GM12891 (cell line): ENCODE measurements at places on chromosomes 1 and 21.

- DNase-seq, result no peak
These were observed 53.6 kb downstream of the GLUL start for GRCh38 chr1:182337736-182338571.

GRCh38 chr21:31382060-31382459 is 38.0 kb upstream of the TIAM1 start:
- DNase-seq, result no peak

GRCh38 chr1:48966583-48966982 is 189.9 kb upstream of the BEND5 start:
- no peak for DNase-seq

DNA sequence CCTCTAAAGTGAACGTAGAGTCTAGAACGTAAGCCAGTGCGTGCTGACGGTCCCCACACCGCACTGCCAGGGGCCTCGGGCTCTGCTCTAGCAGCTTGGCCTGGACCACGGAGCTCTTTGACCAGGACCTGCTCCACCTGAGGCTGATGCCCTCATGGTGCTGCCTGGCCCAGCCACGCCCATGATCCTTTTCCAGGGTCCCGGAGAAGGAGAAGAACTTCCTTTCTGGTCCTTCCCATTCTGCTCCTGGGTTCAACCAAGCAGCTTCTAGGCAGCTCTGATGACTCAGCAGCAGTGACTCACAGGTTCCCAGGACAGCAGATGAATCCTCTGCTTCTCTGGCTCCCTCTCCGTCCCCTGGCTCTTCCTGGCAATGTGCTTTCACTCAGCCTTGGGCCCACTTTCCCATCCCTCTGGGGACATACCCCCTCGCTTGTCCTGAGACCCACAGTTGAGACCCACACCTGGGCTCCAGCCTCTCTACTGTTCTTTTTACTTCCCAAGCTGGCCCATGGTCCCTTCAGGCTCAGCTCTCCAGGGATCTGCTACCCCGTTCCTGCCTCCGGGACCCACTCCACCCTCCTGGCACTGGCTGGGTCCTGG is 246.3 kb upstream of the RAB4A start:
- no peak for DNase-seq

- no peak for DNase-seq
These were observed 154.8 kb upstream of the GRIK3 start for GRCh38 chr1:37189111-37189510.

DNA sequence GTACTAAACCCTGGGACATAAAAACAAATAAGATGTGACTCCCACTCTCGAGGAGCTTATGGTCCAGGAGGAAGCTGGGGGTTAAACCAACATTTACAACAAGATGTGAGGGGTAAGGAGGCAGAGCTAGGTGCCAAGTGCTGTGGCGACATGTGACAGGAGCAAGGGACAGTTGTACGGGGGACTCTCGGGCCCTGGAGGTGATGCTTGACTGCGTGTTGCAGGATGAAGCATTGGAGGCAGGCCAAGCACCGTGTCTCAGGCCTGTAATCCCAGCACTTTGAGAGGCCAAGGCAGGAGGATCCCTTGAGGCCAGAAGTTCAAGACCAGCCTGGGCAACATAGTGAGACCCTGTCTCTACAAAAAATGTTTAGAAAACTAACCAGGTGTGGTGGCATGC is 36.8 kb downstream of the ATP5PO start:
- no peak for DNase-seq

DNA sequence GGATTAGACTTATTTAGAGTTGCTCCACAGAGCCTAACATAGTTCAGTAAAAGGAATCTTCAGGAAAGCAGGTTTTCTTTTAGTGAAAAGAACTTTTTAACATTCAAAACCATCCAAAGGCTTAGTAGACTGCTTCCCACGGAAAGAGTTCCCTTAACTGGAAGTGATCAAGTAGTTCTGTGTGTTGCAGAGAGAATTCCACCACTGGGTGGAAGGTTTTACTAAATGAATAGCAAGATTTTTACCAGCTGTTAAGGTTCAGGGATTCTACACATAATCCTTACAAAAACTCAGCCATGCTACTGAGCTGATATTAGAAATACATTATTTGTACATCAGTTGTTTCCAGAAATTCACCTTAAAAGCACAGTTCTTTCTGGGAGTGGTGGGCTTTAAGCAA is 119.7 kb downstream of the GDAP2 start:
- no peak for DNase-seq

DNA sequence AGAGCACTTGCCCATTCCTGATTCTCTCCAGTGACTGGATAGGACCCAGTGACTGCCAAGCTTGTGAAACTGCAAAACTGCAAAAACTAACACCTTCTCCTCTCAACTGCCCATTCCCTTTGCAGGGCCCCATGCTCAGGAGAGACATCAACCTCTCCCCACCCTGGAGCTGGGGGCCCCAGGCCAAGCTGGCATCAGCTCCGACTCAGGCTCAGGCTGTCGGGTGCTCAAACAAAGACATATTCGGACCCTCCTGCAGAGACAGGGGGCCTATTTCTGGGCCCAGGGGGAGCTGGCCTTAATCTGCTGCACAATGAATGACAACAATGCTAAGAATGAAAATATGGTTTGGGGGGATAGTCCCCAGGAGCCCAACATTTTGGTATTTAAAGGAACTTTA is 11.8 kb downstream of the LMX1A start:
- no peak for DNase-seq

- DNase-seq, result no peak
These were observed 40.6 kb downstream of the TYW3 start for GRCh38 chr1:74773582-74773981.

DNA sequence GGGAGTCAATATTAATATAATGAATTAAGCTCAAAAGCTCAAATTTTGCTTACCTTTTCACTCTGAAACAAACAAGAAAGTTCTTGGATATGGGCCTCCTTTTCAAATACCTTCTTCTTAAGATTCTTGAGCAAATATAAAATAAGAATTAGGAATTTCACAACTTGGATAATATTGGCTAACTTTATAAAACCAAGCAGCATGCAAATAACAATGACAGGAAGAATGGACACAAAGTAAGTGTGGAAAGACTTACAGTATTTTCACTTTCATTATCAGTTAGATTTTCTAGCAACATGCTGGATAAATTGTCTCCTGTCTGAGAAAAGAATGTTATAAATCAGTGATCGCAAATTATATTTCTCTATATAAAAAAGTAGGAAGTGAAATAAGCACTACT is 13.2 kb downstream of the ODF2L start:
- DNase-seq, result no peak

DNA sequence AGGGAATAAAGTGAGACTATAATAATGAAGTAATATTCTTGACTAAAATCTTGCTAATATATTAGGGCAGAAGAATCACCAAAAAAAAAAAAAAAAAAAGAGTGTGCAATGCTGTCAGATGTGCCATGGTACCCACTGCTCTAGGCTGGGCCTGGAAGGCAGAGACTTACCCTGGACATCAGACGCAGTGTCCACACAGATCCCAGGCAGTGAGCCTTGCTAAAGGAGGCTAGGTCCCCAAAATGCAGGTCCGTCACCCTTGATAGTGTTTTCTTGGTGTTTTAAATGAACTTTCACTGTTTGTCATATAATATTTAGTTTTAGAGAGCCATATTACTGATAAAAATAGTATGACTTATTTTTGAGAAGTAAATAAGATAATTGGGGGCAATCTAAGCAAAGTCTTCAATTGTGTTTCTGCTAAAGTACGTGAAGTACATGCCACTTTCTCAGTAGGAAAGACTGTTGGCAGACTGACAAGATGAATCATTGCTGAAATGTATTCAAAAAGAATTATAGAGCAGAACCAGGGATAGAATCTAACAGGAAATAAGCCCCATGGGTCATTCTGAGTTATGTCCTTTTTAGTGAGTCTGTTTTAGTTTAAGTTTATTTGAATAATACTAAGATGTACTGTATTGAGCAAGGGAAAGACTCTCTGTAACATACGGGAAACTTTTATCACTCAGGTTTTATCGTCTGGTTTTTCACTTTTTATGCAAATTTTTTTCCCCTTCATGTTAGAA is 74.6 kb upstream of the PDC start:
- DNase-seq, result no peak

- no peak for DNase-seq
These were observed 404.1 kb downstream of the PTPRU start for GRCh38 chr1:29640428-29640785.

DNA sequence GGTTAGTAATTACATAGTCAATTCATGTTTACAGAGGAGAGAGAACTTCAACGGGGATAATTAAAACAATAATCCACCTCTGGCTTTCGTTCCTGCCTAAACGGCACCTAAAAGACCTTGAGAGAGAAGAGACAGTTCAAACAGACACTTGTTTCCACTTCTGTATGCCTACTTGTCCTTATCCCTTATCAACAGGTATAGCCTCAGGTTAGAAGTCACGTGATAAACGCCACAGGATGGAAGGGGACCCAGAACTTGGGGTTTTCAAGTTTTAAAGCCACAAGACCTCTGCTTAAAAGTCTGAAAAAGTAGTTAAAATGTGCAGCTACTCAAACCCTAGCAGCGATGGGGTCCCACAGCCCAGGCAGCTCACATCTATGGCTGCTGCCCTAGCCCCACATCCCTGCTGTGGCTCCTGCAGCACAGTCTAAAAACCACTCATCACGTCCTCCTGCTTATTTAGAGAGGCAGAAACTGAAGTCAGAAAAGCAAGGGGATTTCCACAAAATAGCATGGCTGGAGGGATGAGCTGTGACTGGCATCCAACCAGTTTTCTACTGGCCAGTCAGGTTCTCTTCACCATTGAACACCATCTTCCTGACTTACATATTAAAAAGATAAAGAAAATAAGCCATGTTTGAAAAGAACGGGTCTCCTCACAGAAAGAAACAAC is 51.2 kb upstream of the SEC16B start:
- DNase-seq, result no peak

DNA sequence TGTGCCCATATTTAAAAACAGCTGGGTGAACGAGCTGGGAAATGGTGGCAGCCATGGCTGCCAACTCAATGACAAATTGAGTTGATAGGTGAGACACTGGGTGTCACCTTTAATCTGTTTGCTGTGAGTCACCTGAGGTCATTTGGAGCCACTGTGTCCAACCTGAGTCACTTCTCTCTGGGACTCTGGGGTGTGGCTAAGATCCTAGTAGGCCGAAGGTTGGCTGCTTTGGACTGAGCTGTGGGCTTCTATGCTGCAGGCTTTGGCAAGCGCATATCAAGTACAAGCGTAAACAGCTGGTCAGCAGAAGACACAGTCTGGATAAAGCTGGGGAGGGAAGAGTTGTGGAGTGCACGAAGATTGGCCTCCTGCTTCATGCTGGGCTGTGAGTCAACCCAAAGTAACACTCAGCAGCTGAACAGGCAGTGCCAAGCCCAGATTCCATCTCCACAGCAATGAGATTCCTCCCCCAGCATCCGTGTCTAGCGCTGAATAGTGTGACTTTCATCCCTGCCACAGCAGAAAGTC is 24.0 kb downstream of the TEX35 start:
- DNase-seq, result no peak

DNA sequence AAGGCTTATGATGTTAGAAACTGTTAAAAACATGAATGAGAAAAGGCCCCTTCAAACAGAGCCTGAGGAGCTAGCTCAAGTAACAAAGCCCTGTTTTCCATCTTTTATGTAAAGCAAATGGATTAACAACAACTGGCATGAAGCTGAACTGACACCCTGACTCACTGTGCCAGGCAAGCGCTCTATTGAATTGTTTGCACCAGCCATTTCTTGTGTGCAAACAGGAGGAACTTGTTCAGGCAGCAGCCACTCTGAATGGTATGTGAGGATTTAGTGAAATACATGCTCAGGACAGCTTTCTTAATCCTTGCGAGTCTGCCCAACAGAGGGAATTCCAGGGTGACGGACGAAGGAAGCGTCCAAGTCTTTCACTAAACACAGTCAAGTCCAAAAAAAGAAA is 291.1 kb upstream of the ADGRL2 start:
- DNase-seq, result no peak
